Effector CD4-positive, alpha-beta T cell (primary cell): ENCODE measurements at places on chromosomes 5 and 9.

DNA sequence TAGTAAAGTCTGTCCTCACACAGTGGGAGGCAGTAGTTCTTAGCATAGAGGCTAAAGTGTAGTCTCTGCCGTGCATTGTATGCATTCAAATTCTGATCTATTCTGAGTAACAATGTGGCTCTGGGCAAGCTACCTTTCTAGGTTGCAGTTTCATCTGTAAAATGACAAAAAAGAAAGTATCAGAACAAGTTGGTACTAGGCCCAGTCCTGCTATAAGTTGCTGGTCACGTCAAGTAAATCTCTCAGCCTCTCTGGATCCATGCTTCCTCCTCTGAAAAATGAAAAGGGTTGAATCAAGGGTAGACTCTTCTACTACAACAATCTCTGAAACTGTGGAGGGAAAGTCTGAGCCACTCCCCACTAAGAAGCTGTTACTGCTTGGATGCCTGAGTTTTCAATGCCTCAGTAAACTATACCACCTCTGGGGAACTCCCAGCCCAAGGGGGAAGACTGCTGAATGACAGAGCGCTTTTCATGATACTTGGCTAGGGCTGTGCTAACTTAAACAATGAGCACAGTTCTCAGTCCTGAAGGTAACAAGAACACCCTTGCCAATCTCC is 34.5 kb upstream of the SPARC start:
- DNase-seq = no peak

- no peak for DNase-seq
These were observed 198.9 kb upstream of the SGCD start for GRCh38 chr5:156128026-156128425.

GRCh38 chr9:108707120-108707519 is 148.7 kb downstream of the ACTL7B start:
- no peak for DNase-seq

- no peak for DNase-seq
These were observed 697 bp downstream of the SLC1A1 start for GRCh38 chr9:4490705-4491625.

GRCh38 chr5:92941806-92942205 is 639.2 kb downstream of the NR2F1-AS1 start:
- DNase-seq = no peak
